ENCODE measurements at places on chromosomes 11 and 22.
A peak's percentile ranks its signal among the peaks of the same experiment; 100 is the strongest.

DNA sequence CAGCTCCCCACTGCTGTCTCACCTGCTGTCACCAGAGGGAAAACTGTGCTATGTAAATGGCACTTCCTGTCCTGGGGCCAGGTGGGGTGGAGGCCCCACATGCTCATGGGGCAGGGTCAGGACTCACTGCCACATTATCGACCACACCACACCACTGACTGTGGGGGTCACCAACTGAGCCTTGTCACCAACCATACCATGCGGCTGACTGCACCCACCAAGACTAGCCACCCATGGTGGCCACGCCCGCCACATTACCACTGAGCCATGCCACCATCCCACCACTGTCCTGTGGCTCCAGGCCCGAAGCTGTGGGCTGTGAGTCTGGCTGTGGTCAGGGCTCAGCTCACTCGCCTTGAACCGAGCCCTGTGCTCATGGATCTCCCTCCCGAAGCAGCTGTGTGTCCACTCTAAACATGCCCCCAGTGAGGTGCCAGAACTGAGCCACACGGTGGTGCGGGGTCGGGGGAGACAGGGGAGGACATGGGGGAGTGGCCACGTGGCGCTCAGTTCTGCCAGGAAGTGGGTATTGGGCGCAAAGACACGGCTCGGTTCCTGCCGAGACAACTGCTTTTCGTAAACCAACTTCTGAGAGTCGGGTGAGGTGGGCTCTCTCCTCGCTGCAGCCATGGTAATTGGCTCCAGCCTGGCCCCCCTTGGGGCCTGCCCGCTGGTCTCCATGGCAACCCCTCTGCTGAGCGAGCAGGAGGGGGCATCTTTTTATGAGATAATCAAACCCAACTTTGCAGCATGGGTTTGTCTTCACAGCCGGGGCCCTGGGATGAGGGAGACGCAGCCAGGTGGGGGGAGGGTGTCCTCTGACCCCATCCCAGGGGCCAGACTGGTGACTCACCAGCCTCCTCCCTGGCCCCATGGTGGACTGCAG is 23.2 kb downstream of the RTN4R start:
- peak; percentile 69 for DNase-seq

GRCh38 chr11:2379466-2380174 is 2.5 kb downstream of the CD81 start:
- no peak for DNase-seq

DNA sequence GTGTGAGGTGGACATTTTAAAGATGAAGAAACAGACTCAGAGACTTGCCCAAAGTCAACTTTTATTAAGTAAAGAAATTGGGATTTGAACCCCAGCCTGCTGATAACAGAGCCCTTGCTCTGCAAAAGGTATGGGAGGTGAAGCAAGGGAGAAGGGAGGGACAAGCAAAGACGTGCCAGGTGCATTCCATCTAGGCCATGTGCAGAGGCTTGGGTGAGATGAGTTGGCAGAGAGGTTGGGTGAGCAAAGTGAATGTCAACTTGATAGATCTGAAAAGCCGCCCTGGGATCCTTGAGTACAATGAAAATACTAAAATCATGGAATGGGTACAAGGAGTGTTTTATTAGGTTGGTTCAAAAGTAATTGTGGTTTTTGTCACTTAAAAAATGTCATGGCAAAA is 341.3 kb downstream of the CADM1 start:
- no peak for DNase-seq

DNA sequence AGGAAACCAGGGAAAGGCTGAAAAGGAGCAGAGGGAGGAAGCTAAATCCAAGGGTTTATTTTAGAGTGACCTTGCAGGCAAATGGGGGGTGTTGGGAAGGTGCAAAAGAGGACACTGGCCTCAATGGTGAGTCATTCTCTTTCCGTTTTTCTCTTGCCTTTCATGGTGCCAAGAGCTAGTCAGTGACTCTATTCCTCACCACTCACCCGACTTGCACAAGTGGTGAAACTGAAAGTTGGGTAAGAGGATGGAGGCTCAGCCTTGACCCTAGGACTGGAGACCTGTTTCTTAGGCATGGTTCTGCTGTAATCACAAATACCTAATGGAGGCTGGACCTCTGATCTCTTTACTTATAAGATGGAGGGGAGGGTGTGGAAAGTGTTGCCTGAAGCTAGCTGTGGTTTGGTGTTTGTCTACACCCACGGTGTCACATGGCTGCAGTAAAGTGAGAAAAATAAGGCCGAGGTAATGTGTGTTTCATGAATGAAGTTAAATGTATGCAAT is 67.3 kb upstream of the CREB3L1 start:
- peak; percentile 96 for DNase-seq

- no peak for DNase-seq
Observed at GRCh38 chr11:12701811-12702592, 27.8 kb downstream of the TEAD1 start.

GRCh38 chr11:129790106-129790505 is 25.5 kb upstream of the TMEM45B start:
- no peak for DNase-seq

GRCh38 chr22:49239264-49240015 is 588.2 kb downstream of the BRD1 start:
- DNase-seq, result no peak

DNA sequence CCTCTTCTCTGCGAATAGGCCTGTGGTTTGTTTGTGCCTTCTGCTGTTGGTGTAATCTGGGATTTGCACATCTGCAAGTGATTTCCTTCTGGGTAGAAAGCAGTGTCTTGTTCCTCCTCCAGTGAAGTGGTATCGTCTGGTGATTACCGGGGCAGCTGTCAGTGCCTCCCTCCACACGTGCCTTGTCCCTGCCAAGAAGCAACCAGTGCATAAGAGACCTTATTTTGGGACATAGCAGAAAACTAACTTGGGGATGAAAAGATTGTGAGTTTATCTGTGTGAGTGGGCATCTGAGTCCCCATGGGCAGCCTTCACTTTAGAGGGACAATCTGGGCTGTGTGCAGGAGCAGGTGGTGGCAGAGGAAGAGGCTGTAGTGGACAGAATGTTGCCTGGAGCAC is 71.5 kb upstream of the SORL1-AS1 start:
- no peak for DNase-seq

- DNase-seq, result no peak
Observed at GRCh38 chr11:87031433-87032170, 6.1 kb upstream of the TMEM135 start.

GRCh38 chr11:102553835-102554282 is 23.3 kb upstream of the MMP7 start:
- no peak for DNase-seq

GRCh38 chr11:94171693-94172440 is 43.2 kb downstream of the PANX1 start:
- peak; percentile 71 for DNase-seq

- no peak for DNase-seq
Observed at GRCh38 chr11:9956483-9956882, 292.6 kb downstream of the SWAP70 start.

DNA sequence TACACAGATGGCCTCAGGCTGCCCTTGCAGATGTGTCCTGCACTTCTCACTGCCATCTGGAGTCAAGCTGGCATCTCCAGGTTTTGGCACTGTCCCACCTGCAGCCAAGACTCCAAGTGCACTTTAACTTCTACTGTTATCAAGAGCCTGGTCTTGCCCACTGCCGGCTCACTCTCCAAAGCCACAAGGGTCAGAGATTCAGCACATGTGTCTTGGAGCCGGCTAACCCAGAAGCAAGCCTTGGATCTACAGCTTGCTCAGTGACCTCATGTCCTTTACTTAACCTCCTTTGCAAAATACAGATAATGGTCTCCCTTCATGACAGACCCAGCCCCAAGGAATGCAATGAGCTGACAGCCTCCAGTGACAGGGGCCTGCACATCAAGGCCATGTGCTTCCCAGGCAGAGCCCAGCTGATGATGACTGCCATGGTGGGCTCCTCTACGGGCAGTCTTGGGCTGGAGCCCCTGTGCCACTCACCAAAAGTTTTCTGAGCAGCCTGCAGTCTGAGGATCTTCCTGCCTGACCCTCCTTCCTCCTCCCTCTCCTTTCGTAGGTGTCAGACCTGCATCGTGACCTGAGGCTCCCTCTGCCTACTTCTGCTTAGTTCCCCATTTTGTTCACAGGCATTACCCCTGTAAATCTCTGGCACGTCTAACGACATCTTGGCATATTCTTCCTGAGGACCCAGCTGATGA is 9.0 kb downstream of the TP53AIP1 start:
- peak; percentile 60 for DNase-seq

DNA sequence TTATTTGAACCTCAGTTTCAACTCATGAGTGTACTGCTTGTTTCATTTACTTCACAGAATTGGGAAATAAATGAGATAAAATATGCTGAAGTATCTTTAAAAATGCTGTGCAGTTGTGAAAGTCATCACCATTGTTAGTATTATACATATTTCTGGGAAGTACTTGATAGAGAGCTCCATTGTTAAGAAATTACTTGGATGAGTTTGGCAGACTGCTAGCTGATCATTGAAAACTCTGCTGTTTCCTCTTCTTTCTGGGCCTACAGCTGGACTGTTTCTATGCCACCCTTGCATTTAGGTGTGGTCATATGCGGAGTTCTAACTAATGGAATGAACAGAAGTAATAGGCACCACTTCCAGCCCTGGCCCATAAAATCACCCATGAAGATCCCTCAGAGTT is 10.0 kb downstream of the SIK2 start:
- DNase-seq, result no peak

DNA sequence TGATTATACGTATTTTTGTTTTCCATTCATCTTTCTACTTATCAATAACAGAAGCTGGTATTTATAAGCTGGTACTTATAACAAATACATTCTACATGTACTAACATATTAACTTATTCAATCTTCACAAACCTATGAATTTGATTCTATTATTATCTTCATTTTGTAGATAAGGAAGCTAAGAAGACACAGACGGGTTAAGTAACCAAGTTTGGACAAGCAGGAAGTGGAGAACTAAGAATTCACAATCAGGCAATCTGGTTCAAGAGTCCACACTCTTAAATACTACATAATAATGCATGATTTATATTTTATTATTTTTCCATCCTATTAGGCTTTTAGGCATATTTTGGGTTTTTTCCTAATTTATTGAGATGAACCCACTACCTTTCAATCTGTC is 25.0 kb downstream of the FCHSD2 start:
- no peak for DNase-seq

DNA sequence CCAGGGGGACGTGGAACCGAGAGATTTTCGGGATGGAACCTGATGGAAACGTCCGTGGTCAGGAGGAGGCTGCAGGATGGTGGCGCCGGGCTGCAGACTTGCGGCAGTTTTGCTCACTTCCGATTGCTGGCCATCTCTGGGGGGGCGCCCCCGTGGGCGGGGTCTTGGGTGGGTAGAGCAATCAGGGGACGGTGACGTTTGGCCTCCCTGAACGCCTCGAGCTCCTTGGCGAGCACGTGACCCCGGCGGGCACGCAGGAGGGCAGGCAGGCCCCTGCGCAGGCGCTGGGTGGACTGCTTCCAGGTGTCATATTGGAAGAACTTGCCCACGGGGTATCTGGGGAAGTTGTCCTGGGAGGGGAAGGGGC is 6.3 kb downstream of the IGF2 start:
- DNase-seq, result no peak

DNA sequence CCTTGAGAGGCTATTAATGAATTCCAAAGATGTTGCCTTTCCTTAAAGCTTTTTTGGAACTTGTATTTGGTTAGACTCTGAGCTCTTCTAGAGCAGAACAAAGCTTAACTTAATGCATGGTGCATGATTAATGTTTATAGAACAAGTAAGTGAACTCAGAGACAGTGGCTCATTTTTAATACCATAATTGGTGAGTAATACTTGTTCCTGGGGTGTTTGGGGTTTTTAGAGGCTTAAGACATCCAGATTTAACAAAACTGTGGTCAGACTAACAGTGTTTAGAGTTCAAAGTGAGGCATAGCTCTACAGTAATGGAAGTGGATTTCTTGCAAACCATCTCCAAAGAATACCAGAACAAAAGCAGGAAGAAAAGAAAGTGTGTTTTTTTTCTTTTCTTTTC is 73.7 kb upstream of the CTSC start:
- DNase-seq, result no peak

- no peak for DNase-seq
Observed at GRCh38 chr11:116267146-116267545, 505.6 kb downstream of the BUD13 start.

- no peak for DNase-seq
Observed at GRCh38 chr11:112805658-112806057, 155.6 kb upstream of the NCAM1 start.

- DNase-seq, result no peak
Observed at GRCh38 chr11:127631974-127632373, 631.4 kb upstream of the KIRREL3 start.

GRCh38 chr11:65504674-65505465 is 6.0 kb downstream of the MALAT1 start:
- peak; percentile 16 for DNase-seq

GRCh38 chr11:12698048-12698447 is 23.8 kb downstream of the TEAD1 start:
- DNase-seq, result no peak

- no peak for DNase-seq
Observed at GRCh38 chr11:28447226-28447625, 339.0 kb downstream of the METTL15 start.

DNA sequence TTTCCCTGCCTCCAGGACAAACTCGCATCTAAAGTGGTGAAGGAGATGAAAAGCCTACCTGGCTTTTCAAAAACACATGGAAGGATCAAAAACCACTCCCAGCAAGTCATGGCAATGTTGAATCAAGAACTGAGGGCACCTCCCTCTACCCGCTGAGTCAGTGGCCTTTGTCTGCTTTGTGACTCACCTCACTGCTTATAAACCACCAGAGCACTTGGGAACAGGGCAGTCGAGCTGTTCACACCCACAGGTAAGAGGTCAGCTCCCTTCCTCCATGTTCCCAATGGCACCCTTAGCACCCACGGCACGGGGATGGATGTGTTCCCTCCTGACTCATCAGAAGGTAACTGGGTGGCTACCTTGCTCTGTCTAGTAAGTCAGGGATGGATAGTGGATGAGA is 21.7 kb downstream of the TENM4 start:
- no peak for DNase-seq

DNA sequence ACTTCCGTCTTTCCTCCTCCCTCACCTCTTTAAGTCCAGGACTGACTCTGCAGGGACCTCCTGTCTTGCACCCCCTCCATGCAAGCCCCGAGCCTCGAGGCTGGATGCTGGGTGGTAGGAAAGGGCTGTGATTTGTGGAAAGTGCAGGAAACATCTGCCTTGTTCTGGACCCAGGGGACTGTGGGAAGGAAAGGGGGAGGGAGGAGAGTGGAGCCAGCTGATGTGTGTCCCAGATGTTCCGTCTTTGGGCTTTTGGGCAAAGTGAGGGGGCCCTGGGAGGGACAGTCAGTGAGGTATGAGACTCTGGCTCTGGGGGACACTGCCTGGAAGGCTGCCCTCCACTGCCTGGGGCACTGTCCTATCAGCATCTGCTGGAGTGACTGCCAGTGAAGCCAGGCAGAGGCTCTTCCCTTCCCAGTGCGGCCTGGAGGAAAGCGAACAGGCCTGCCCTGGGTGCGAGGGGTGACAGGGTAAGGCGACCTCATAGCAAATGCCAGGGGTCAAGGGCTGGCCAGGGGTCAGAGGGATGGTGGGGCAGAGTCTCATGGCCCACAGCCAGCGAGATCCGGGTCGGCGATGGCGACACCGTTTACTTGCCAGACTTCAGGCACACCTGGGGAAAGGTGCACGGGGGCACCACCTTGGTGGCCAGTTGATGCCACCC is 1.7 kb downstream of the MRGPRD start:
- no peak for DNase-seq

Data from NB4 (cell line).